ENCODE measurements at places on chromosomes 6 and 20.

GRCh38 chr6:25695671-25696070 lies 43.7 kb downstream of the SCGN start:
- DNase-seq, result no peak

DNA sequence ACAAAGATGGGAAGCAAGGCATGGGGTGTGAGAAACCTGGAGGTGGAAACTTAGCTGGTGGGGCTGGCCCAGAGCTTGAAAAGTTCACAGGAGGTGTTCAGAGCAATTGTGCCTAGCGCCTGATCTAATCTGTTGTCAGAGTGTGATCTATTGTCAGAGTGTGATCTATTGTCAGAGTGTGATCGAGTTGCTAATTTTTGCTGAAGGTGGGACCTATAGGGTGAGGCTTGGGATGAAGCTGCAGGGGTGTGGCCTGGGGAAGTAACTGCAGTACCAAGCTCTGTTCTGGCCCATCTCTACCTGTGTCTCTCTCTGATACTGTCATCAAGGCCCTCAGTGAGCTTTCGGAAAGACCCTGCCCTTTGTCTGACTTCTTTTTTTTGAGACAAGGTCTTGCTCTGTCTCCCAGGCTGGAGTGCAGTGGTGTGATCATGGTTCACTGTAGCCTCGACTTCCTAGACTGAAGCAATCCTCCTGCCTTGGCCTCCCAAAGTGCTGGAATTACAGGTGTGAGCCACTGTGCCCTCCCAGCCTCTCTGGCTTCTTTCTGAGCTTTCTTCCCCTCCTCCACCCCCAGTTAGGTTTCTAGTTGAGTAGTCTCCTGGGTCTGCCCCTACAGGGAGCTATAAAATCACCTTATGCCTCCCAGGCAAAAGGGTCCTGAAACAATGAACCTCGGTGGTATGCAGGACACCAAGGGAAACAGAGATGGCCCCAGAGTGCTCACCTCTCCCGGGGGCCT lies 150.8 kb upstream of the RNF24 start:
- no peak for DNase-seq

DNA sequence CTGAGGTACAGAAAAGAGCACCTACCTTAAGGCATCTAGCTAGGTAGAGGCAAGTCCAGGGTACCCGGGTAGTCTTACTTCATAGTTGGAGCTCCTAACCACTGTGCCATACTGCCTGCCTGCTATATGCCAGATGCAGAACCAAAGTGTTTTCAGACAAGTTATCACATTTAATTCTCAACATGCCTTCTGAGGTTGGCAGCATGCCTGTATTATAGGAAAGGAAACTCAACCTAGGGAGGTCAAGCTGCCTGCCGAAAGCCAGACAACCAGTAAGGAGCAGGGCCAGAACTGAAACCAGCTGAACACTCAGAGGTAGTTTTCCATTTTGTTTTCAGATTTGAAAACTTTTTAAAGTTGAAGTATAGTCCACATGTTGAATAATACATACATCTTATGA lies 5.4 kb downstream of the CTNNBL1 start:
- DNase-seq, result no peak

DNA sequence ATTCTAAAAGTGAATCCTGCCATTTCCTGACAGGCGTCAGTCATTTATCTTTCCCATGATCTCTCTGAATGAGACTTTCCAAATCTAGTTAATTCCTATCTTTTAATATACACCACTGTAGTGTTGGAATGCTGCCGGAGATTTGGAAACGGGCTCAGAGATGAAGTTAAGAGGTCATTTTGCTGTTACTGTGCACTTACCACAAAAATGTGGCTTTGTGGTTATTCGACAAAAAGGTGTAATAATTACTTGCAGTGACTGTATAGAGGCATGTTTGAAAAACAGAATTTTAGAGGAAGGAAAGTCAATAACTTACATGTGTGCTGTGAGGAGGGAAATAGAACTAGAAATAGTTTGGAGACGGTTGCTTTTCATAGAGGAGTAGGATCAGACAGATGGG lies 460.2 kb upstream of the BTBD3 start:
- DNase-seq, result no peak

DNA sequence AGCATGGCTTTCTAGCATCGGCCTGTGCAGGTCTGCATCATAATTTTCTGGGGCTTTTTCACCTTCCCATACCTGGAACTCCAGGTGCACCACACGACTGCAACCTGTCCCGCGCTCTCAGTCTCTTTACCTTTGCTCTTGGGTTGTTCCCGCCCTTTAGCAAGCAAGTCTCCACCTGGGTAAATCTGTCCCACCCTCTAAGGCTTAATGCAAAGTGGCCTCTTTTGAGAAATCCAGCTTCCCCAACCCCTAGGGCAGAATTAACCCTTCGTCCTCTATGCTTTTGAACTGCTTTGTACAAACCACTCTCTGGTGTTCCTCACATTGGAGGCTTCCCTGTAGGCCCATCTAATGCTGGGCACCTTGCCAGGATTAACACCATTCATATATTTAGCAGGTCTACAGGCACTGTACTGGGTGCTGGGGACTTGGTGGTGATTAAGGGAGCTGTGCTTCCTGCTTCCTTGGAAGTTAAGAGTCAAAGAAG lies 2.8 kb downstream of the ITPR3 start:
- DNase-seq, result peak; percentile 23

DNA sequence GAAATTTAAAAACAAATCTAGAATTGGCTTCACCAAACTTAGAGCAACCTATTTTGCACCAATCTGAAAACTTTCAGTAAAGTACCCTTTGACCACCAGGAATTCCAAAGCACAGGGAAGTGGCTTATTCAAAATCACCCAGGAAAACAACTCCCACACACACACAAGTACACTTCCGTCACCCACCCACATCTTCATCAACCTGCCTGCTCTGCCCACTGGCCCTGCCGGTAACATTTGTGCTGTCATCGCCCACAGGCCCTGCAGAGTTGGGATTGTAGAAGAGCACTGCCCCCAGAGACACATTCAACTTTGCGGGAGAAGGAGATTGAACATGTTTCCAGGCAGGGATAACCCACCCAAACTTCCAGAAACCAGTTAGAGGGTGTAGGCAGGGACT lies 19.3 kb upstream of the SCML4 start:
- DNase-seq, result no peak

GRCh38 chr6:152587473-152587872 lies 49.7 kb downstream of the SYNE1 start:
- DNase-seq, result no peak

- peak; percentile 2 for DNase-seq
Observed at GRCh38 chr20:18904624-18905023, 91.0 kb downstream of the SCP2D1 start.

DNA sequence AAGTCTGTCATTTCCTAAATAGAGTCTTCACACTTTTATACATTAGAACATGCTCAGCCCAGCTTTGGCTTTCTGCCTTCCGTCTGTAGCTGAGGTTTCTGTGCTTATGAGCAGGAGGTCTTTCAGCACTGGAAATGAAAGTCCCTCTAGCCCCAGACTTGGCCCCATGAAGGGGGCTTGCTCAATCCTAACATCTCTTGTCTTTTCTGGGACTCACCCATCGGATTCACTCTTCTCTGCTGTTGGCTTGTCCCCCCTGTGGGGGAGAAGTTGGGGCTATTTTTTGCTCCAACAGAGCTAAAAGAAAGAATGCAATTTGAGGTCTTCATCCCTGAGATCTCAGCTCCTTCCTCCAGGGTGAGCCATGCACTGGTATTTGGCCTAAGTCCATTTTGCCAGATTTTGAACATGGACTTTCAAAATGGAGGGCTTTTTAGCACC lies 177.7 kb downstream of the MRPL14 start:
- DNase-seq, result no peak

Data from NCI-H1105 treated with DMSO at 0.1 percent for 48 hours (cell line).